ENCODE measurements at places on chromosomes 7 and 10.

GRCh38 chr10:61455656-61456055, 2.5 kb upstream of the TMEM26 start:
- DNase-seq, result no peak

- DNase-seq, result no peak
Measured at GRCh38 chr10:93746844-93747284, 10.9 kb upstream of the LGI1 start.

GRCh38 chr10:83677795-83678194, 461.5 kb upstream of the GHITM start:
- DNase-seq, result no peak

DNA sequence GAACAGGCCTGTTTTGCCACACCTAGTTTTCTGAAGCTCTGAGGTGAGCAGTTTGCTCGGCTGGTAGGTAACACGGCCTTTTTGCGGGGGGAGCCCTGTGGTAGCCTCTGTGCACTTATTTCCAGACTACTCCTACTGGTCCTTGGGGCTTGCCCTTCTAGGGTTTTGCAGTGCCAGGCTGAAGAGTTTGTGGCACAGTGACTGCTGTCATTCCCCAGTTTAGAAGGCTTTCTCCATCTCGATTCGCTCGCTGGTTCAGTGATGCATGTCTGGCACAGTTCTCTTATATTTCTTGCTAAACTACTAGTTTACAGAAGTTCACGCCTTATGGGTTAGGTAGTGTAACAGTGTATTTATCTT, 711 bp downstream of the KIF20B start:
- no peak for DNase-seq

Measured in stimulated activated CD4-positive, alpha-beta T cell treated with anti-CD3 and anti-CD28 coated beads, Interleukin-4, amount 100 ng/mL, for 4 hours (primary cell).